Brain (organoid and tissue), 16 donors: ENCODE measurements at places on chromosomes 11 and 22.

GRCh38 chr11:19922689-19923035 is 210.0 kb downstream of the NAV2 start:
- no peak for DNase-seq

GRCh38 chr22:20388200-20388599 is 5.8 kb upstream of the ZNF74 start:
- DNase-seq, result no peak

DNA sequence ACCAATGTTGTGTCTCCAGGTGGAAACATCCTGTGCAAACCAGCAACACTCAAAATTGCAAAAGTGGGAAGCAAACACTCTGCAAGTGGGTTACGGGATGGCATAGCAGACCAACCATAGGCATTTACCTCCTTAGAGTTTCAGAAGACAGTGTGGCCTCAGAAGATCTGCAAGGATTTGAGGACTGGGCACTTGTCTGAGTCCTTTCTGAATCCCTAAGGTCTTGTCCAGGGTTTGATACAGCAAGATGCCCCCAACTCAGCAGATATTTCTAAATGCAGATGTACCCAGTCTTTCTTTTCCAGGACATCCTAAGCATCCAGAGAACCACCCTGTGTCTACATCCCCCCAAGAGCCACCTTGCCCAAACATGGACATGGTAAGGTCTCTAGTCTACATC is 51.7 kb upstream of the SHANK2 start:
- no peak for DNase-seq

- peak; percentile 64 for DNase-seq
Measured at GRCh38 chr11:12411806-12412727, 34.7 kb downstream of the PARVA start.

DNA sequence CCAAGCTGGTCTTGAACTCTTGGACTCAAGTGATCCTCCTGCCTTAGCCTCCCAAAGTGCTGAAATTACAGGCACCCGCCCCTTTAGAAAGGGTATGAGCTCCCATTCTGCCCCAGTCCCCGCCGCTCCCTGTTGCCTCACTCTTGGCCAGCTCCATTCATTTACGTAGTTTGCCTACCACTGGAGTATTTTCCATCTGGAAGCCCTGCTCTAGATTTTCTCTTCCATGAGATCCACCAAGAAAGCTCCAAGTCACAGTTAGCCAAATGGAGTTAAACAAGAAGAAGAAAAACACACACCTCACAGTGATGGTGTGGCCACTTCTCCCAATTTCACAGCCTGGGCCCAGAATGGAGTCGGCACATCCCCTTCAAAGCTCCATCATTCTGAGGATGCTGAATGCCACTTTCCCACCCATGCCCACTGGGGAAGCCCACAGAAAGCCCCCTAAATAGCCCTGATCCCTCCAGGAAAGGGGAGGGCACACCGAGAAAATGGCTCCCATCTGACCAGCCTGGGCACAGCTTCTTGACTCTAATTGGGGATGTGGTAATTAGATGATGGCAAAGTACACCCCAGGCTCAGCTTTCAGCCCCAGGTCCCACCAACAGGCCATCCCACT is 381.2 kb downstream of the MN1 start:
- DNase-seq, result no peak

GRCh38 chr11:16604794-16605388 is 133.6 kb upstream of the C11orf58 start:
- DNase-seq, result peak; percentile 45
